Pancreas (tissue), 10 donors: ENCODE measurements at places on chromosomes 6 and 20.

DNA sequence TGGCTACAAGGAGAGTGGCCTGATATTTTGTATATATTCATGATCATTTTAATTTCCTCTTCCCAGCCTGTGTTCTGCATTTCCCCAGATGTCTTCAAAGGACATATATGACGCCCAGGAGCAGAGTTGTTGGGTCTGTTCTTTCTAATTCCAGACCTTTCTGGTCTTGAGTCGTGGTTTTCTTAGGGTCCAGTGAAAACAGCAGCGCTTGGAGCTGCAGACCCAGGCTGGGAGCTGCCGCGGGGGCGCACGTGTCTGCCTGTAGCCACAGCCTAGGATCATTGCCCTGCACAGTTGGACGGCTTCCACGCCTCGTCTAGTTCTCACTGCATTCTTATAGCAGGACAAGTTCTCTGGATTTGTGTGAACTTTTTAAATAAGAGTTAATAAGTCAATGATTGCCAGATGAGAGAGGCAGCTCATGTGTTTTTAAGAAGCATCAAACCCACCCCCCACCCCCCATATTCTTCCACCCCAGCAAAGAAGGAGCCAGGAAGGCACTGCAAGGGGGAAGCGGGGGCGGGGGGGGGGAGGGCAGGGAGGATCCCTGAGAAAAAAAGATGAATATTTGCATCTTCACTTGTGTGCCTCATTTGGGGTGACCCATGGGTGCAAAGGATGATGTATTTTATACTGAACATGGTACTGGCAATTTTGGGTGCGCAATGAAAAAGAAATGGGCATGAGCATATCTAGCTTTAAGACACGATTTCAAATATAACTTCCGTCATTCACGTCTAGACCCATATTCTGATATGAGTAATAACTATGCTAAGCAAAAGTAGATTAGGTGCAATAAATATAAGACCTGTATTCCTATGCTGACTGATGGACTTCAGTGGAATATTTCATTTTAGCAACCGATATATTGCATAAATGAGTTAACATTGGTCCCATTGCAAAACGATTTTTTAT is 160.0 kb downstream of the TBXT start:
- DNase-seq: peak; percentile 67

DNA sequence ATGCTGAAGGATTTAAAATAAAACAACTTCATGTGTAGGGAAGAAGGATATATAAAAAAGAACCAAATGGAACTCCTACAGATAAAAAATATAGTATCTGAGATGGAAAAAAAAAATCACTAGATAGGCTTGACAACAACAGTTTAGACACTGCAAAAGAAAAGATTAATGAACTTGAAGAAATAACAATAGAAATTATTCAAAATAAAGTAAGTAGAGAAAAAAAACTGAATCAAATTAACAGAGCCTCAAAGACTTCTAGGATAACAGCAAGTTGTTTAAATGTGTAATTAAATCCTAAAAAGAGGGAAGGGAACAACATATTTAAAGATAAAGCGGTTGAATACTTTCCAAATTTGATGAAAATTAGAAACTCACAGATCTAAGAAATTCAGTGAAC is 316.3 kb upstream of the ECI2 start:
- DNase-seq: no peak

DNA sequence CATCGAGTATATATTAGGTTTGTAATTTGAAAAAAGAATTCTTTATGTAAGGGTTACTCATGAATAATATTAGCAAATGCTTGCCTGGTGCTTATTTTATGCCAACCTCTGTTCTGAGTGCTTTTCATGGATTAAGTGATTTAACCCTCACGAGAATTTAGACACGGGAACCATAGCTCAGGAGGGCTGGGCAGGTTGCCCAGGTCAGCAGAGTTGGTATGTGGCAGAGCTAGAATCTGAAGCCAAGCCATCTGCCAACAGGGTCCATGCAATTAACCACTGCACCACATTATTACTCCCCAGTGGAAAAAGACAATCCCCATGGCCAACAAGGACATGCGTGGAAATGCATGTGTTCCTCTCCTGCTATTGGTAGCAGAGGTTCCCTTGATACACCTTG is 345.6 kb downstream of the CDC5L start:
- no peak for DNase-seq

GRCh38 chr6:29680416-29680815 is 536 bp downstream of the ZFP57 start:
- DNase-seq: no peak

DNA sequence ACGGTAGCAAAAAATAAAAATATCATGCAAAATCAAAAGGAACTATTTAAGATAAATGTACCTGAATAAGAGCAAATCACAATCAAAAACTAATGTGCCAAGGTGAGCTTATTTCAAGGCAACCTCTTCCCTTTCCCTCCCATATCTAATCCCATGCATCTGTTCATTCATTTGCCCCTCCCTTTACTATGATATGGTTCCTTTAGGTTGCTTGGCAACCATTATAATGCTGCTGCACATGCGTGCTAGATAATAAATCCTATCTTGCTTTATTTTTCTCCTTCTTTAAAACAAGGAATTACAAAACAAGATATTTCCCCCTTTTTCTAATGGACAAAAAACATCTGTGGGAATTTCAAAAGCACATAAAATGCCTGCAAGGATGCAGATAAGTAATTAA is 318.2 kb upstream of the POU3F2 start:
- no peak for DNase-seq

DNA sequence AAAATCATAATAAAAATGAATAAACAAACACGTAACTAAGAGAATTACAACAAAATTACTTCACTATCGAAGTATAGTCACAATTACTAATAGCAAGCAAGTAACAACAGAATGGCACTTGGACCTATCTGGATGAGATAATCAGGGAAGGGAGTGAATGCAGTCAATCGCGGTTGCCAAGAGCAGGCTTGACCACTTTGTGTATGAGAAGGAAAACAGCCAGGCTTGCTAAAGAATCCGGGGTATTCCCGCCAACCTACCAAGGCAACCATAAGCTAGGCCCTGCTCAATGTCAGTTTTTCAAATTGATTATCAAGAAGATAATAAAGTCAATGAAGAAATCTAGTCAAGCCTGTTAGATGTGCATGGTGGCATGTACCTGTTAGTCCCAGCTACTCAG is 39.7 kb downstream of the PXDC1 start:
- DNase-seq: no peak

GRCh38 chr6:52984247-52984646 is 10.8 kb downstream of the GSTA4 start:
- no peak for DNase-seq

DNA sequence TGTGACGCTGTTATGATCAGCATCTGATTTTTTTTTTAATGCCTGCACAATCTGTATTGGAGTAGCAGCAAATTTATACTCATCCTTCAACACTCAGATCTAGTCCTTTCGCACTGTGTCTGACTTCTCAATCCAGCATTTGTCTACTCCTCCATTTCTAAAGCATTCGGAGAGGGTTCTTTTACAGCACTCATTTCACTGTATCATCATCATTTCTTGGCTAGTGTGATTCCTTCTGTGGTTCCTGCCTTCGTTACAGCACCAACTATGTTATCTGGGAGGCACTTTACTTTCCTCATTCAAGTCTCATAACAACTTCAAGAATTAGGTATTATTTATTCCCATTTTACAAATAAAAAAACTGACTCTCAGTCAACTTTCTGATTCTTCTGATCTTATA is 18.0 kb downstream of the NUDT3 start:
- DNase-seq: no peak

DNA sequence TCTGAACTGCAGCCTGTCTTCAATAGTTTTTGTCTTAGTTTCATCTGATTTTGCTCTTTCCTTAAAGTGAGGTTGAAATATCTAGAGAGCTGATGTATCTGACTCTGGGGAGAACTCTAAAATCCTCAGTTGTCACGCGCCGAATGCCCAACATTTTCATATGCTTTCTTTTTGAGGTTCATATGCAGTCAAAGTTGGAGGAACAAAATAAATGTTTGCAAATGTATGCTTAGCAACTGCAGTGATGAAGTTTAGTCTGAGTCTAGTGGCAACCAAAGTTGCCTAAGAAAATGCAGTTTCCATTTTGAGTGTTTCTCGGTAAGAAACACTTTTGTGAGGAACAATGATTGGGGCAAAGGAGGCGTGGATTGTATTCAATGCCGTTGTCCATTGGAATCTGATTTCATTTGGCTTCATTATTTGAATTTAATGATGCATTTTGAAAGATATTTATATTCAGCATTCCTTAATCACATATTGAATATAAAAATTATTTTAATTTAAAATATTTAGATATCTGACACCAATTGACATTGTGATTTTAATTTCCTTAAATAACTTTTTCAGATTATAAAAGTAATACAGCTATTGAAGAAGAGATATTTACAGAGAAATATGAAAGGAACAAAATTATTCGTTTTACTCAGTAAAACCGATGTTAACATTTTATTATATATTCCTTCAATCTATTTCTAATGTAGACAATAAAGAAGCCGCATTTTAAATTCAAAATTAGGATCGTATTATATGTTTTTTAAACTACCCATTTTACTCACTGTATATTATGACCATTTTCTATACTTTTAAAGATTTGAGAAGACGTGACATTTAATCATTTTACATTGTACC is 122.0 kb downstream of the PLEKHG1 start:
- no peak for DNase-seq

GRCh38 chr20:51563486-51564332 is 21.2 kb upstream of the NFATC2 start:
- DNase-seq: peak; percentile 31
